Hair follicular keratinocyte (primary cell): ENCODE measurements at places on chromosomes 11 and 22. TPM values are rescaled to one million over a fixed set of nuclear protein-coding genes. Genes with fewer than 3 reads are reported as not detected.

The YPEL1 gene
- 0.08 TPM in 1 of 2 replicates, not detected in the other for total RNA-seq

The ACRV1 gene
- total RNA-seq, result 0.11 TPM in 1 of 2 replicates, not detected in the other

The GSTT2 gene
- 0.49 TPM in 1 of 2 replicates, not detected in the other for total RNA-seq

The PRR33 gene
- not detected in 2 replicates for total RNA-seq

The GGT1 gene
- total RNA-seq, result 6.2 and 15.8 TPM in 2 replicates

The KCTD21 gene
- total RNA-seq, result 5.7 and 12.2 TPM in 2 replicates

The TMEM121B gene
- 0.16 TPM in 1 of 2 replicates, not detected in the other for total RNA-seq

The CASP1 gene
- 40.6 and 50.5 TPM in 2 replicates for total RNA-seq

The TSSC4 gene
- 37.9 and 49.0 TPM in 2 replicates for total RNA-seq

The KIAA1671 gene
- total RNA-seq, result 16.8 and 16.9 TPM in 2 replicates

The SCN3B gene
- under 0.01 TPM in 1 of 2 replicates, not detected in the other for total RNA-seq

The SCARF2 gene
- total RNA-seq, result 3.1 and 3.9 TPM in 2 replicates

The TH gene
- total RNA-seq, result 0.16 and 0.76 TPM in 2 replicates

The ARHGAP20 gene
- total RNA-seq, result not detected in 2 replicates

The CBLIF gene
- not detected in 2 replicates for total RNA-seq

The OR8G5 gene
- not detected in 2 replicates for total RNA-seq

The NAT10 gene
- 23.0 and 37.7 TPM in 2 replicates for total RNA-seq

The CLDN5 gene
- not detected in 2 replicates for total RNA-seq

The PKDREJ gene
- under 0.01 TPM in 1 of 2 replicates, not detected in the other for total RNA-seq

The SSTR3 gene
- total RNA-seq, result not detected in 2 replicates

The SNX32 gene
- 0.23 TPM in 1 of 2 replicates, not detected in the other for total RNA-seq

The PRAME gene
- not detected in 2 replicates for total RNA-seq

The GLYATL2 gene
- total RNA-seq, result 1.1 TPM in 1 of 2 replicates, not detected in the other

The HSPB2 gene
- total RNA-seq, result not detected in 2 replicates

The MUC6 gene
- not detected in 2 replicates for total RNA-seq

The TRIM49B gene
- not detected in 2 replicates for total RNA-seq

The ANKK1 gene
- 1.1 and 1.6 TPM in 2 replicates for total RNA-seq

The GAS2 gene
- total RNA-seq, result 2.2 and 4.8 TPM in 2 replicates

The P2RY6 gene
- 0.31 TPM in 1 of 2 replicates, not detected in the other for total RNA-seq

The TEX12 gene
- total RNA-seq, result not detected in 2 replicates

The GLYAT gene
- not detected in 2 replicates for total RNA-seq

The GRIA4 gene
- not detected in 2 replicates for total RNA-seq

The IGLL1 gene
- not detected in 2 replicates for total RNA-seq

The JHY gene
- 1.5 and 2.0 TPM in 2 replicates for total RNA-seq

The OR5B17 gene
- not detected in 2 replicates for total RNA-seq

The CCDC85B gene
- 101 and 124 TPM in 2 replicates for total RNA-seq

The ISX gene
- not detected in 2 replicates for total RNA-seq

The CYTH4 gene
- total RNA-seq, result 0.08 TPM in 1 of 2 replicates, not detected in the other

The CDCA5 gene
- total RNA-seq, result 7.2 and 25.9 TPM in 2 replicates
